Amniotic stem cell (primary cell): ENCODE measurements at places on chromosomes 1 and 21.

DNA sequence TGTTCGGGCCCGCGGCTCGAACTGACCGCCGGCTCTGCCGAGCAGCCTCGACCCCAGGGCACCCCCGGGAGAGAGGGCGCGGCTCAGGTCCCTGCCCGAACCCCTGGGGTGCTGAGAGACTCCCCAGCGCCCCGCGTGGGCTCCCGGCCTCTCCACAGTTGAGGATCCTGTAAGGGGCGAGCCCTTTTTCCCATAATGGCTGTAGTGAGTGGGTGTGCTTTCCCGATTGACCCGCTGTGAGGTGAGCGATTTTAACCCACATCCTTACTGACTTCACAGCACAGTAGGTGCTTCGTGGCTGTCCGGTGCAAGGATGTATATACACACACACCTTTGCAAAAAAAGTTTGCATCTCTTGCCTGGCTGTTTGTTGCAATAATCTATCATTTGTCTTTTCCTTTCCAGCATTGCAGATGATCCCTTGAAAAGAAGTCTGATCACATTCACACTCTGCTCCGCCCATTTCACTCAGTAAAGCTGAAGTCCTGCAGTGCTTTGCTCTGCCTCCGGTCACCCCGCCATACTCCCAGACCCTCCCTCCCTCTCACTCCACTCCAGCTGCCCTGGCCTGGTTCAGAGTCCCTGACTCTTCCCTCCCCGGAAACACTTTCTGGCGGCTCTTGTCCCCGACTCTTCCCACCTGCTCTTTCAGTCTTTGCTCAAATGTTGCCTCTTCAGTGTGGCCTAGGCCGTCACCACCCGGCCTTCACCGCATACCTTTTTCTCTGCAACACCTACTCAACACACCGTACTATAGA, 955 bp upstream of the UBE2G2 start:
- no peak for DNase-seq

GRCh38 chr1:89098857-89099256, 27.1 kb downstream of the GBP2 start:
- DNase-seq = no peak

DNA sequence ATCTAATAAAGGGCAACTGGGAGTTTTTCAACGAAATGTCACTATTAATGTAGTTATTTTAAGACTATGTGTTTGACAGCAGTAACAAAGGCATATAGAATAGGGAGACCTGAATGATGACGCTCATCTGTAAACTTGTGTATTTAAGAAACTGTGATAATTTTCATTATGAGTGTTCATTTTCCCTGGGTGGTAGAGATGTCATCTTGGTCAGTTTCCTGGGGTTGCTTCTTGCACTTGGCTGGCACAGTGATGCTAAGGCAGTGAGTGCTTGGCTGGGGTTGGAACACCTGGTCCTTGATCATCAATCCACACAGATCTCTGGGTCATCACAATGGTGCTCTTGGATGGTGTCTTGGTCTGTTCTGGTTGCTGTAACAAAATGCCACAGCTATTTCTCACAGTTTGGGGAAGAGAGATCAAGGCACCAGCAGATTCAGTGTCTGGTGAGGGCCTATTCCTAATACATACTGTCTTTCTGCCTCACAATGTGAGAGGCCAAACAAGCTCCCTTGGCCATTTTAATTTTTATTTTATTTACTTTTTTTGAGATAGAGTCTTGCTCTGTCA, 7.9 kb upstream of the SMYD2 start:
- DNase-seq = no peak

DNA sequence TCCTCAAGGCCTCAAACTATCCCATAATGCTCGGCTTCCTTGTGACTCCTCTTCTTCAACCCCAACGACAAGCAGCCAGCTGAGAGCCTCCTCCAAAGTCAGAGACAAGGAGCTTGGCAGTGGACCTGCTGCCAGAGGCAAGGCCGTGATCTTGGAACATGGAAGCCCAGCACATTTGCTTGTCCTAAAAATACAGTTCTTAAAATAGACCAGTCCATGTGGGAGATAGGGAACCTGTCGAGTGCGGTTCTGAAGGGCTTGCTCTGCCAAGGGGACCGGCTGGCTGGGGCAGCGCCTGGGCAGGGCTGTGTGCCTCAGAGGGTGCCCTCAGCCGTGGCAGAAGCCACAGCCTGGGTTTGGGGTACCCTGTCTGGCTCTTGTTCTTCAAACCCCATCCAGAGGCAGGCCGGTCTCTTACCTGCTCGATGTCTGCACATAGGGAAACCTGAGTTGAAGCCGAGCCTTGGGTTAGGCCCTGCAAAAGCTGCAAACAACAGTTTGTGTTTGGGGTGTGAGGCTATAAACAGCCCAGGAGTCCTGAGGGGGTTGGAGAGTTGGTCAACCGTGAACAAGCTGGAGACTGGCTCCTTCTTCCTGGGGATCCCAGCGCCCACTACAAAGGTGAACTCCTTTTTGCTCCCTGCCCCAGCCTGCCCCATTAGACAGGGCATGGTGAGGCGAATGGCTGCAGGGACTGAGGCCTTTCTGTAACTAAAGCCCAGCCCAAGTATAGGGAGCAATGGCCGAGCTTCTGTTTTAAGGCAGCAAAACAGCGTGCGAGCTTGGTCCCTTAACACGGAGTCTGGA, 228.8 kb downstream of the CAMTA1 start:
- DNase-seq = no peak

GRCh38 chr1:44681905-44682882, 7.7 kb downstream of the ARMH1 start:
- no peak for DNase-seq

- no peak for DNase-seq
Measured at GRCh38 chr21:31257265-31257664, 86.8 kb downstream of the TIAM1 start.

DNA sequence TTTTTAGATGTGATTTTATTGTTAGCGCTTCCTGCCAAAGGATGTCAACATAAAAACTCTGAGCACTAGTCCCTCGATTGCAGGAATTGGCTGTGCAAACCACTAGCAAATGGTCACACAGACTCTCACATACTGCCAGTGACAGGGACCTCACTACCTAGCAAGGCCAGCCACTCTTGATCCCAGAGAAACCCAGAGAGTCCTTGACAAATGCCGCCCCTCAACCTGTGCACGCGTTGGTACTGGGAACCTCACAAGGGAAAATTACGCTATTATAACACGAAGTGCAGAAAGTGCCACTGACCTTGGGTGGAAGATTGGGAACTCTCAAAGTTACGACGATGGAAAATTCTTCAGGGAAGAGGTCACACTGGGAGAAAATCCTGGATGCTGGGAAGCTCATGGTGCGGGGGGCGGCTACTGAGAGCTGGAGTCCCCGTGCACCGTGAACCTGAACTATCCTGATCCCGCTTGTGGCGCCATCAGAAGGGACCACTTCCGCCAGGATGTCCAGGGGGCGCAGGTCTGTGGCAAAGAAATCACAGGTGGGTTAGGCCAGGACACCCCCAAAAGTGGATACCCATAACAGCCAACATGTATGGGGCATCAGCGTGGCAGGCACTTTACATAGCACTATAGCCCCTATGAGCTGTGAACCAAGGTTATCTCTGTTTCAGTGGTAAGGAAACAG, 5.9 kb upstream of the KRTAP10-4 start:
- no peak for DNase-seq

DNA sequence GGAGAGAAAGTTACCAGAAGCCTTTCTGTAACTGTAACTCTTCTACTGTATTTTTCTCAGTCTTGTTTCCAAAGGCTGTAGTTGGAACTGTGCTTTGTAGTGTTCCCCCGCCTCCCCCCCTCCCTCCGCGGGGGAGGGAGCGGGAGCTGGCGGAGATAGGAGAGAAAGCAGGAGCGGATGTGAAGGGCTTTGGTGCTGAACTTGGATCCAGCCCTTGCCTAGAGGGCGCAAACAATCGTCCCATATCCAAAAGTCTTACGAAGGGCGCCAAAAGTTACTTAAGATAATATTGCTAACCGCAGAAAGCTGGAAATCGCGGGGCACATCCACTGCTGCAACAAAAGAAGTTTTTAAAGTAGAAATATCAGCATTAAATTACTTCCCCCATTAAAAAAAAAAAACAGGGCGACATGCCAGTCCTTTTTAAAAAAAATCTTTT, 2.4 kb upstream of the NFIA start:
- no peak for DNase-seq

GRCh38 chr1:86447198-86447790, 21.4 kb upstream of the CLCA1 start:
- DNase-seq = no peak

DNA sequence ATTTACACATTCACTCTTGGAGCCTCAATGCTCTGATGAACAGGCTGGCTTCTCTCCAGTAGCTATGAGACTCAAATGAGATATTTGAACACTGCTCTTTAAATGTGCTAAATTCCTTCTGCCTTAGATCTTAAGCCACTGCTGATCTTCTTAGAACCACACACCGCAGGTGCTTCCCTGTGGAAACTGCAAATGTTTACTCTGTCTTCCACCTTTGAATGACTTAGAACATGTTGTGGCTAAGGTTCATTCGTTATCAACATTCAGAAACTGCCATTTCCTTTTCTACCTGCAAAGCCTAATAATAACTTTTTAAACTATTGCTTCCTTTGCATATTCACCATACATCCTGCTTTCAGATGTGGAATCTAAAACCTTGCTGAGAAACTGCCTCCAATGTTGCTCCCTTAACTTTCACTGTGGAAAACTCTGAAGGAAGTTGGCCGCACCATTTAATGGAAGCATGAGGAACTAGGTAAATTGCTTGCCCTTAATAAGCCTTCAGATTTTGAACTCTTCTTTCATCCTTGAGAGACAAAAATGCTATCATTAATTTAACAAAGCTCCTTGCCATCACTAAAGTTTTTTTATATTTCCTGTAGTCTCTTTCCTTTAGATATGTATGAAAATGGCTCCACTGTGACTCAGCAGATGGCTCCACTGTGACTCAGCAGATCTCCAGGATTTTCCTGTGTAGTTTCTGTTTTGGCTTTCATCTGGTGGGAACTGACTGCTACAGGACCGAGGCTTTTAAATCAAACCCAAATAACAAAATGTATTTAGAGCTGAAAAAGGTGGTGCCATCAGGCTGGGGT, 143.8 kb downstream of the TNFSF18 start:
- DNase-seq = peak; percentile 76

DNA sequence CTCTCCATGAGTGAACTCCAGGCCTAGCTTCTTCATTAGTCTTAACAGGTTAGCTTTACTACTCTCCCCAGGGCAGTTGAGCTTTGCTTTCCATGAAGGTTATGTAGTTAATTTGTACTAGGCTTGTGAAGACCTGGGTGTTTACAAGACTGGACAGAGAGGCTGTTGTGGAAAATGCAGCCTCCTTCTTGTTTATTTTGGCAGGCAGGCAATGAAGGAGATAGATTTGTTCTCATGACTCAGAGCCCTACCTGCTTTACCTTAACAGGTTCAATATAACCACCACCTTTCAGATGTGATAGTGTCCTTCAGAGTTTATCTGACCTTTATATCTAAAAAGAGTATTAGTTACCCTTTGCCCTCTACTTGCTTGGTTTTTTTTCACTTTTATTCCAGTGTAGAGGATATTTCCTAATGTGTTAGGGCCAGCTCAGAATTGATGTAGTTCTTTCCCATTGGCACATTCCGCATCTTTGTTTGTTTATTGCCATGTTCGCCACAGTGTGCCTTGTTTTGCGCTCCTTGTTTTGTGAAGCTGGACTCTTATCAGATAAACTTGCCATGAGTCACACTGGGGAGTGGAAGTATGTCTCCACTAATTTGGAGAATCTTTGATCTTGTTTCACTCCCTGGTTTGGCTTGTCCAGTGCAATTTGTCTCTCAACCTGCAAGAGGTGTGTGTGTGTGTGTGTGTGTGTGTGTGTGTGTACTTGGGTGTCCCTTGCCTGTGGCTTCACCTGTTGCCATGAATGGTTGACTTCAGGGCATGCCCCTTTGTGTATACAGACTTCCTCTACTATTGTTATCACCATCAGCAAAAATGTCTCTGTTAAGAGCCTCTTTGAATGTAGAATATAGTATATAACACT, 87.4 kb upstream of the MACF1 start:
- DNase-seq = no peak

GRCh38 chr1:232285138-232285537, 344.8 kb downstream of the SIPA1L2 start:
- no peak for DNase-seq

GRCh38 chr1:205766038-205766437, 9.2 kb downstream of the RAB29 start:
- DNase-seq = no peak

GRCh38 chr1:27341525-27342252, at the start of gene SYTL1:
SYTL1 (plus strand) TSS chr1:27342022; CDS start chr1:27345335, 3,313 bp downstream.
- DNase-seq = peak; percentile 43
